OCI-LY7 (cell line): ENCODE measurements at places on chromosomes 3 and 15. TPM values are rescaled to one million over a fixed set of nuclear protein-coding genes. Genes with fewer than 3 reads are reported as not detected.

- peak; percentile 37 for DNase-seq
Observed at GRCh38 chr3:77320514-77320913, 280.6 kb downstream of the ROBO2 start.

The PDIA3 gene
- total RNA-seq, result 243 and 293 TPM in 2 replicates

The WDR93 gene
- total RNA-seq, result not detected in 2 replicates

The CTXND1 gene
- not detected in 2 replicates for total RNA-seq

DNA sequence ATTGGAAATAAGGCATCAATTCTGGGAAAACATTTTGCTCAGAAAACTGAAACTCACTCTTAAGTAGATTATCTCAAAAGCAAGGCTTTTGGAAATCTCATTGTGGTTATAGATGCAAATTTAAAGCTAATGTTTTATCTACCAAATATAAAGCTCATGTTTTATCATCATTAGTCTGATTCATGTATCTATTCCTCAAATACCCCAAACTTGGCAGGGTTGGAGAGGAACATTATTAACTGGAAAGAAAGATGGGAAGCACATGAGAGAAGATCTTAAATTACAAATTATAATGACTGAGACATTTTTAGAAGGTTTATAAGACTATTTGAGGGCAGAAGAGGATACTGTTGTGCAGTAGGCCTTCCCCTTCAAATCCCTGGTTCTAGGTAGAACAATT is 137.3 kb upstream of the TGFBR2 start:
- DNase-seq, result no peak

The TRAT1 gene
- total RNA-seq, result not detected in 2 replicates

DNA sequence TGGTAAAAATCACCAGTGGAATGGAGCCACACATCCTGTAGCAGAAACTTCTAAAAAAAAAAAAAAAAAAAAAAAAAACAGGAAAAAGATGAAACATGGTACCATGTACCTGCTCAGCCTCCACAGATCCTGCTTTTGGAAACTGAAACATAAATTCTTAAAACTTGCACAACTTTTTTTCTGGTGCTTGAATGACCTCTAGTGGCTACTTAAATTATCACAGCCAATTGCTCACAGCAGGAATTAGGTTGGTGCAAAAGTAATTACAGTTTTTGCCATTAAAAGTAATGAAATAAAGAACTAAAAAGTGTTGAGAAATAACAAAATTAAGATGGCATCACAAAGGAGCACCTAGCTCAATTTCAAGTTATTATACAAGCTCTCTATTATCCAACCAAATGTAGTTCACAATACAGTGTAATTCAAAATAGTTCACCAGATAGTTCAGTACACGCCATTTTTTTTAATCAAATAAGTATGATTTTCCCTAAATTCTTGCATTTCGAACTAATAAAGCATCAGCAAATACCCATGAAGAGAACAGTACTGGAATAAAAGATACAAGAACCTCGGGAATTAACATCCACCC is 80.6 kb downstream of the ULK4 start:
- peak; percentile 64 for DNase-seq

The OR4F6 gene
- total RNA-seq, result not detected in 2 replicates

DNA sequence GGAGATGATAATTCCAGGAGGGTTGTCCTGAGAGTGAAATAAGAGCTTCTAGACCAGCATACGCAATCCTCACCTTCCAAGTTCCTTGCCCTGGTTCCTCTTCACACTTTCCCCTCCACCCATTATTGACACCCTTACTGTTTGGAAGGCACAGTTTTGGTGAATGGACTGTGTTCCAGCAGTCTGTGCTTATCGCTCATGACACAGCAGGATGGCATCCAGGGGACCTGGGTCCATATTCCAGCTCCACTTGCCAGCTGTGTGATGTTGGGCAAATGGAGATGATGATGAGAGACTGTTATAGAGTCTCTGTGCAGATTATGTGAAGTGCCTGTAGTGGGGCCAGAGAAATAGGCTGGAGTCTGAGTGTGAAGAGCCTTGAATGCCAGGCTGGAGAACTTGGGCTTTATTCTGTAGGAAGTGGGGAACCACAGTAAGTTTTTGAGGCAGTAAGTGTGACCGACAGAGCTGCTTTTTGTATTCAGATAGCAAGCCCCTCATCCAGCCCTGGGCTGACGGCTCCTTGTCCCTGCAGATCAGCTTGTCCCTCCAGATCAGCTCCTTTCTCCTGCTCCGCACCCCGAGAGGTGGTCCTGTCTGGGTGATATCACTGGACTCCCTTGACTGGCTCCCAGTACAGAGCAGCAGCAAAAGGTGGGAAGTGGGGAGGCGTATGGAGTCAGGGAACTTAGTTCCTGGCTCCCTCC is 8.1 kb downstream of the KBTBD13 start:
- DNase-seq, result no peak

- DNase-seq, result peak; percentile 75
Observed at GRCh38 chr3:113947372-113948014, at the start of gene ZDHHC23. TSS of gene ZDHHC23 (plus strand) at chr3:113948013. CDS start at chr3:113948803, 790 bp downstream.

DNA sequence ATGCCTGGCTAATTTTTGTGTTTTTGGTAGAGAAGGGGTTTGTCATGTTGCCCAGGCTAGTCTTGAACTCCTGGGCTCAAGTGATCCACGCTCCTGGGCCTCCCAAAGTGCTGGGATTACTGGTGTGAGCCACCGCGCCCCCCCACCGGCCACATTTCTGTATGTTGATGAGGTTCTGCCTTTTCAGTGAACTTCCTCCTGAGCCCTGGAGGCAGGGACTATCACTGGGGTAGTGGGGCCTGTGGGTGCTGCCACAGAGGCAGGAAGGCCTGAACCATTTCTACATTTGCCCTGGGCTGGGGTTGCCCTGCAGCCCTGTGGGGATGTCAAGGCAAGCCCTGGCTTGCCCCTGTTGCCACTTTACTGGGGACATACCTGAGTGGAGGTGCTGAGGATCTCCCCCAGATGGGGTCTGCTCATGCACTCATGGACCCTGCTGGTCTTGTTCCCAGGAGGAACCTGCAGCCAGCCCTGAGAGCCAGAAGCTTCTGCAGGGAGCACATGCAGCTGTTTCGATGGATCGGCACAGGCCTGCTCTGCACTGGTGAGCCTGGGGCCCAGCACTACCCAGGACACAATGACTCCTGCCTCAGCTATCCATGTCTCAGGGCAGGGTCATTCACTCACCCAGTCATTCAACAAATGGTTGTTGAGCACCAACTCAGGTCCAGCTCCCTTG is 5.7 kb downstream of the SLC28A1 start:
- DNase-seq, result no peak

DNA sequence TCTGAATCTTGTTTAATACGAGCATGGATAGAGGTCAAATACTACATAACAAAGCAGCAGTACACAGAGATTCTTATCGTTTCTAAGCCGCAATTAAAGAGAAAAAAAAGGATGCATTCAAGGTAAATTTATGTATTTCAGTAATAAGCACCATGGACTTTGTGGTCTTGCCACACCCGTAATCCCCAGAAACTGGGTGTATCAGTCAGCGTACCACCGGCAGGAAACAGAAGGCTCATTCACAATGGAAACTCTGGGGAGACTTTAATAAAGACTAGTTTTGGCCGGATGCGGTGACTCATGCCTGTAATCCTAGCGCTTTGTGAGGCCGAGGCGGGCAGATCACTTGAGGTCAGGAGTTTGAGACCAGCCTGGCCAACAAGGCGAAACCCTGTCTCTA is 81.9 kb upstream of the ZNF280D start:
- no peak for DNase-seq

The C3orf70 gene
- total RNA-seq, result not detected in 2 replicates

The LDHAL6B gene
- not detected in 2 replicates for total RNA-seq

DNA sequence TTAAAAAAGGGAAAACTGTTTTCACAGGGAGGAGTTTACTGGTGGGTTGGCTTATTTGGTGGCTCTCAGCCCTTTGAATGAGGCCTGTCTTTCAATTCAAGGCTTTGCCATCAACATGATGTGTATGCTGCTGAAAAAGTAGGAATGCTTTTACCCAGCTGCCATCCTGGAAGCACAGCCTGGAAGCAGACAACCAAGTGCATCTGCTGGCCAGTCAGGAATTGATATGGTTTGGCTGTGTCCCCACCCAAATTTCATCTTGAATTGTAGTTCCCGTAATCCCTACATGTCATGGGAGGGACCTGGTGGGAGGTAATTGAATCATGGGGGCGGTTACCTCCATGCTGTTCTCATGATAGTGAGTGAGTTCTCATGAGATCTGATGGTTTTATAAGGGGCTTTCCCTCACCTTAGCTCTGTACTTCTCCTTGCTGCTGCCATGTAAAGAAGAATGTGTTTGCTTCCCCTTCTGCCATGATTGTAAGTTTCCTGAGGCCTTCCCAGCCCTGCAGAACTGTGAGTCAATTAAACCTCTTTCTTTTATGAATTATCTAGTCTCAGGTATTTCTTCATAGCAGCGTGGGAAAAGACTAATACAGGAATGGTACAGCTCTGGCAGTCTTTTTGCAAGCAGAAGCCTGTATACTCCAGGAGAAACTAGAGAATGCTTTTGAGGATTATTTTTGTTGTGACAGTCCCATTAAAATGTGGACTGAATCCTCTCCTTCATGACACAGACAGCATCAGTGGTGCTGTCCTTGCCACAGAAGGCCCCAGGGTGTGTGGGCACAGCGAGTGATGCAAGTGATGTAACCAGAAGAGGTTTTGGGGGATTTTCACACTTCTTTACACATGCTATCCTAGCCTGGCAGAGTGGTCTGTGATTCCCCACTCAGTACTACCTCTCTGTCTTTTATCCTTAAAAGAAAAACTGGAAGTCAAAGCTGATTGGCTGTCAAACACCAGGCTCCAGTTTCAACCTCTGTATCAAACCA is 20.0 kb downstream of the PLCL2 start:
- DNase-seq, result no peak

GRCh38 chr15:94620632-94621031 is 389.3 kb downstream of the MCTP2 start:
- DNase-seq, result no peak

DNA sequence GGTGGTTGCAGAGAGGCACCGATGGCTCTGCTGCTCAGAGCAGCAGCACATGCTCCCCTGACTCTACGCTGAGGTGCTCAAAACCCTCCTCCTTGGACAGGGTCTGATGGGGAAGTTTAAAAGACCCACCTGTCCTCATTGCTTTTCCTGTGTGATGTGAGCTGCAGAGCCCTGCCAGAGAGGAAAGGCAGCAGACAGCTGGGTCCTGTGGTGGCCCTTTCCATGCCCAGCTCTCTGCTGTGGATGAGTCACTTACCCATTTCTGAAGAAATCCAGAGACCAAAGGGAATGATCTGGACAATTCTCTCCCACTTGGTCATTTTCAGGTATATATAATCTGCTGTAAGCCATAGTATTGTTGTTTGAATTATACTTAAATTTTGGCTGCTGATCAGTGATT is 121.7 kb downstream of the CHDH start:
- DNase-seq, result no peak

- DNase-seq, result no peak
Observed at GRCh38 chr15:28106294-28107110, 7.4 kb upstream of the OCA2 start.

The NEK10 gene
- total RNA-seq, result 1.1 and 1.3 TPM in 2 replicates

DNA sequence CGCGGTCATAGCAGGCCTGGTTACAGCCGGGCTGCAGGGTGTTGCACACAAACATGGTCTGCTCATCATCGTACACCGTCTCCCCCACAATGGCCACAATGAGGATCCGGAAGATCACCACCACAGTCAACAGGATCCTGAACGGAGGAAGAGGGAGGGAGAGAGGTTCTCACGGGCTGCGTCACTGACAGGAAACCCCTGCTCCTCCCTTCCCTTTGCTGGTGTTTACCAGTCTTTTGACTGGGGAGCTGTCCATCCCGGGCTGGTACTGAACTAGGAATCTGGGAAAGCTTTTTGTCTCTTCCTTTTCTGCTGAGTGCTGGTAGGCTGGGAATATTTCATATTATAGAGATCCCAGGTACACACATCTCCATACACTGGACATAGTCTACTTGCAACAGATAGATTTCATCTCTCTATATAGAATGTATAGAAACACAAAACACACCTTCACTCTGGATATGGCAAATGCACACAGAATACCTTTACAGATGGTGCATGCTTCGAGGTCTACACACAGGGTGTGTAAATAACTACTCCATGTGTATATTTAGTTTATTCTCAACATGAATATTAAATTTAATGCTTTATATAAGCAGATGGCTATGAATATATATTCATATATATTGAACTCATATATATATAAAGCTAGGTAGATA is 1.4 kb downstream of the GJD2 start:
- DNase-seq, result no peak

DNA sequence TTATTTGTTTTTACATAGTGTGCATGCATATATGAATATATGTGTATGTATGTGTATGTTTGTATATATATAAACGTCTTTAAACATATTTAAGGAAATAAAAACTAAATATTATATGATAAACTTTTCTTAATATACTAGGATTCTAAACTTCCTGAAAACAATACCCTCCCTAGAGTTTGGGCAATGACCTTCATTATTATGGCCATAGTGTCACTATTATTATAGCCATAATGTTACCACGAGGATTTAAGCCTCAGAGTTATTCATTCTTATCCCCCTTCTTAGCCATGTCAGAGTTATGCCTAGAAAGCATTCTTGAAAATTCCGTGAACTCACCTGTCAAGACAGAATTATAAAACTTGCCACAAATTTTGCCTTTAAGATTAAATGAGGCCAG is 335.5 kb downstream of the ERC2 start:
- no peak for DNase-seq

DNA sequence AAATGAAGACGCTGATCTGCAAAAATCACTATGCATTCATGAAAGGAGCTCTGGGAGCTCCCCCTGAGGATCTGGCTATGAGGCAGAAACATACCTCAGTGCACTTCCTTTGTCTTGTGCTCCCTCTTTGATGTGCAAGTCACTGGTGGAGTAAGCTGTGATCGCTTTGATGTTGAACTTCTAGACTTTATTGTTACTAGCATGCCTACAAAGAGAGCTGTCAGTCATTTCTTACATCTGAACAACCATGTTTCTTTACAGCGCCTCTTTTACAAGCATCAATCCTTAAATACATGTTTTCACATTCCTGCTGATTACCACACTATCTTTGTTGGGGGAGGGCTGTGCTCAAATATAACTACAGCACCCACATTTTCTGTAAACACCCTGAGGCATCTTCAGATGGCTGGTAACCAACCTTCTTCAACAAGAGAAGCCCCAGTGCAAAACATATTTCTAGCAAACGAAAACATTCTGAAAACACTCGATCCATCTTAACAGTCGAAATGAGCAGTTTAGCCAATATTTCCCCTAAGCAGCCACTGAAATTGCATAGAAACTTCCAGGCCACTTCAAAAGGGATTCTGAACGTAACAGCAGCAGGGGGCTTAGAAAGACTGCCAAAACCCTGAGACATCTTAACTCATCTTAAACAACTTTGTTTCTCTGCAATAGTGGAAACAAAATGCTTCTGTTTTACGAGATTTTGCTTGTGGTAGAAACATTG is 101.9 kb upstream of the ICE2 start:
- peak; percentile 18 for DNase-seq

The ACOX2 gene
- total RNA-seq, result not detected in 2 replicates

The SEMA5B gene
- 1.2 and 2.3 TPM in 2 replicates for total RNA-seq

The PTX3 gene
- total RNA-seq, result not detected in 2 replicates
